ENCODE measurements at places on chromosomes 2 and 18.
A peak's percentile ranks its signal among the peaks of the same experiment; 100 is the strongest.

DNA sequence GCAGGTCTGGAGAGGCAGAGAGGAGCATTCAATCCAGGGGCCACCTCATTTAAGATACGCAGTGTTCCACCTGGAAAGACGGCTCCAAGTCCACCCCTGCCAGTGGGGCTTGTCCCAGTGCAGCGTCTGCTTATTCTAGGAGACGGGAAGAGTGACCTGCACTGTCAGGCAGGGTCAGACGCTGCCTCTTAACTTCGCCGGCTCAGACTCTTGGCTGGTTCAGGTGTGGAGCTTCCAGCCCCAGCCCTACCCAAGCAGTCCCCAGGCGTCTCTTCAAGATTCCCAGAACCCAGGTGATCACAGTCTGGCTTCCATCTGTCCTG lies 208.5 kb downstream of the TFCP2L1 start:
- DNase-seq, result no peak

DNA sequence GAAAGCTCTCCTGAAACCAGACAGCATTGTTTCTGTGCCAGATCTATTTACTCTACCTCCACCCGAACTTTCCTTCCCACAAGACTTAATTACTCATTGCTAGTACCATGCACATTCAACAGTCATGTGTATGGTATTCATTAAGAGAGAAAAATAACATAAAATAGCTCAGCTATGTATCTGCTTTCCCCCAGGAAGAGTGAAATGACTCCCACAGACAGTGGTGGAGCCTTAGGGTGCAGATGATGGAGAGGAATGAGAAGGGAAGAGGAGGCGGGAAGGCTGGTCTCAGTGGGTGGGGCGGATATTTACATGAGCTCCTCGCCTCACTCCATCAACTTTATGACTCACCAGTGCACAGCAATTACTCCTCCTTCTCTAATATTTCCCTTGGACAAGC lies 724.5 kb downstream of the EPHA4 start:
- no peak for DNase-seq

DNA sequence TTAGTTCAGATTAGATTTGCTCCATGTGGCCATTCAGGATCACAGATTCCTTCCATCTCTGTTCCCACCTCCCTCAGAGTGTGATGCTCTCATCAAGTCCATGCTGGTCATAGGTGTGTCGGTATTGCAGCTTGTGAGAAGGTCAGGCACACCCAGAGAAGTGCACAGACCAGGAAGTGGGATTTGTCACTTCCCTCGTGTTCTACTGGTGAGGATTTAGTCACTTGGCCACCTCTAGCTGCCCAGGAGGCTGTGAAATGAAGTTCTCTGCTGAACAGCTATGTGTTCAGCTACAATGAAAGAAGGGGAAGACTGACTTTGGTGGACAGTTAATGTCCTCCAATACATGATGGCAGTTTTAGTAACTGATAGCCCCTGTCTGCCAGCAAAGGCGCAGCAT lies 3.5 kb upstream of the LANCL1 start:
- no peak for DNase-seq

DNA sequence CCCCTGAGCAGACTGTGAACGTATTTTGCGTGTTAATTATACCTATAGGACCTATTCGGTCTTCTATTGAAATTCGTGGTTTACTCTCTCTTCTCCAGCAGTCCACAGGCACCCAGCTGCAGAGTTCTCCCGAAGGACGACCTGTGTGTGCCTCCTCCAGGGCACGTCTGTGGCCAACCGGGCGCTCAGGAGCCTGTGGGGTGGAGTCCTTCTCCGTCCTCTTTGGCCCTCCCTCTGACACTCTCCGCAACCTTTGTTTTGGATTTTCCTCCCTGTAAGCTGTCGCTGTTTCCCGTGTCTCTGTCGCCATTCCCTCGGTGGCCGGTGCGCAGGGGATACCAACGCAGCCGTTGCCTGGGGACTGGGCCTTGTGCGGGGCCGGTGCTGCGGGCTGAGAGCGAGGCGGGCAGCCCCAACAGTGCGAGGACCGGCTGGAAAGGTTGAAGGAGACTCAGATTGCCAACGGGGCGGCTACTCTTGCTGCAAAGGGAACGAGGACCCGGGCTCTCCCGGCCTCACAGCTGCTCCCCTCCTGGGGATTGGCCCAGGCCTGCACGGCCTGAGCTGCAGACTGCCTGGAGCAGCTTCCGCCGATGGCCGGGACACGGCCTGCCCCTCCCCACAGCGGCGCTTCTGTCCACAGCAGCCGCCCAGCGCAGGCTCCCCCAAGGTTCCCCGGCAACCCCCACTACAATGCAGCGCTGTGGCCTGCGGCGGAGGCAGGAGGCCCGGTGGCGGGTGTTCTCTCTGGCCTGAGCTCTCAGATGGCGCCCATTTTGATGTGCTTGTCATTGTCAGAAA lies 221.0 kb downstream of the MTX2 start:
- DNase-seq, result no peak

DNA sequence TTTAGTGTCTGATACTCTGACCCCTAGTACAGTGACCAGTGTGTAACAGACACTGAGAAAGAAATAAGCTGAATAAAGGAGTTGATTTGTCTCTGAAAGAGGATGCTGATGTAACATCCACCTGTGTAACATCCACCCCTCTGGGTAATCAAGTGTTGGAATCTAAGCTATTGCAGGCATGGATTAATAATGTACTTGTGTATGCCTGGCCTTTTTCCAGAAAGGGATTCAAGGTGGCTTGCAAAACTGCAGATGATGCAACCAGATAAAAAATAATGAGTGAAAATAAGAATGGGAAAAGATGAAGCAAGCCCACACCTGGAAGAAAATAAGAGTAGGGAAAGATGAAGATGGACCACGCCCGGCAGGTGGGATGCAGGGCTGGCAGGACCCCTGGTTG lies 48.2 kb upstream of the FOXI3 start:
- no peak for DNase-seq

GRCh38 chr2:241366678-241367077 lies 10.6 kb downstream of the FARP2 start:
- DNase-seq, result no peak

GRCh38 chr2:217166241-217166850 lies 306.5 kb upstream of the TNP1 start:
- no peak for DNase-seq

GRCh38 chr2:46471-47345 lies at the start of gene FAM110C:
Gene FAM110C (minus strand): TSS chr2:46505. CDS start chr2:46385, 120 bp downstream.
- peak; percentile 40 for DNase-seq

GRCh38 chr2:182594286-182594685 lies 121.8 kb upstream of the DNAJC10 start:
- no peak for DNase-seq

DNA sequence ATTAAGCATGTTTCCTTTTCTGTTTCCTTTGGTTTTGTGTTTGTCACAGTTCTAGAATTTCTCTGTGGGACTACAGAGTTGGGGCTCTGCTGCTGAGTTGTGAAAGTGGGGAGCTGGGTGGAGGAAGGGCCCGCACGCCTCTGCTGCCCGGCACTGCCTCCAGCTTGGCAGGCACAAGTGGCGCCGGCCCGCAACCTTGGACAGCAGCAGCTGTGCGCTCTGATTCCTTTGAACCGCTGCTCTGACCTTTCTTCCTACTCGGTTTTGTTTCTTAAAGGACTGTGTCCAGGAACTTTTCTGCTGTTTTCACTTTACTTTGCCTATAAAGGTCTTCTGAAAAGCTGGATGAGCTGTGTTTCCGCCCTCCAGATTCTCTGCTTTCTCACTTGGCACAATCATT lies 137.6 kb upstream of the ALPP start:
- DNase-seq, result no peak

- DNase-seq, result no peak
These were observed 7.6 kb upstream of the MSTN start for GRCh38 chr2:190069936-190070696.

GRCh38 chr18:35163014-35163539 lies 77.8 kb upstream of the ZNF397 start:
- no peak for DNase-seq

DNA sequence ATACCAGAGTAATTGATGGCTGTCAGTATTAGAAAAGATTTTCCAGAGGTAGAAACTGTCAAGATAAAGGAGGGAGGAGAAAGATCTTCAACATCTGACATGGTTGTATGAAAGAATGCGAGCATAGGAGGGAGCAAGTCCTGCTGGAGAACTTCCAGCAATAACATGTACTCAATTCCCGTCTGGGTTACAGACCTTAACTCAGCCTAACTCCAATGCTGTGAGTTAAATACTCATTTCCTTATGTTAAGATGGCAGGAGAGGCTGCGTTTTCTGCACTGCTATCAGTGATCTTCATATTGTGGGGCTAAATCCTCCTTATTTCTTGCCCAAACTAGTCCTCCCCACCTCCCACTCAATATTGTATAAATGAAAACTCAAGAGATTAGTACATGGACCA lies 6.7 kb upstream of the CERS6 start:
- DNase-seq, result no peak

DNA sequence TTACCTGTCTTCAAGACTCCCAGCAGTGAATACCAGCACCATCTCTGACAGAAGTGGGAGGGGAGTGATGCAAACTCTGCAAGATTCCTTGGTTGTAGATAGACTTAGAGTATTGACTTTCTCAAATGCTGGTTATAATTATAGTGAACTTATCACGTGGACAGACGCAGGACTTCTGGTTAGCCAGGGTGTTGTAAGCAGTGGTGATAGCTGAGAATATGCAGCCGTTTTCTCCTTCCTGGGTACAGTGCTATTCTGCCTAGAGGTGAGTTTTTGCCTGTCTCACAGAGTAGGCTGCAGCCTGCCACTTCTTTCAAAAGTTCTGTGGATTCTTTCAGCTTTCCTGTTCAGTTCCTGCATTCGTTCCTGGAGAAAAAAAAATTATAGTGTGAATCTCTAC lies 733 bp upstream of the CXCR2 start:
- DNase-seq, result no peak

- DNase-seq, result no peak
These were observed 41.5 kb downstream of the TSHZ1 start for GRCh38 chr18:75252136-75252535.

DNA sequence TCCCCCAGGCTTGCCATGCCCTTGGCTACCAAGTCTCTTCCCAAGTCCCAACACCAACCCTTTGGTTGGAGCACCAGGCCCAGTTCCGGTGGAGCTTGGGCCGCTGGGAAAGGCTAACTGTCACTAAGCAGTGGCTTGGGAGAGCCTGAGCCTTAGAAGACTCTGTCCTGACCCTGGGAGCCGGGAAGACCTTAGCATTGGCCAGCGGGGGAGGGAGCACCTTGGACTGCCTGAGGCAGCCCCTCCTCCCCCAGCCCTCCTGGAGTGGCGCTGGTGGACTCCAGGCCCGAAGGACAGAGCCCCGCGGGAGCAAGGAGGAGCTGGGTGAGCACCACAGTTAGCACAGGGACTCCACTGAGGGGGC lies 62.5 kb upstream of the POMC start:
- no peak for DNase-seq

GRCh38 chr18:48723837-48724236 lies 185.0 kb downstream of the CTIF start:
- DNase-seq, result no peak

GRCh38 chr2:227829337-227829736 lies 15.7 kb downstream of the CCL20 start:
- DNase-seq, result no peak

GRCh38 chr2:5391362-5391761 lies 300.8 kb upstream of the SOX11 start:
- no peak for DNase-seq

GRCh38 chr2:45729753-45730512 lies 78.5 kb downstream of the PRKCE start:
- DNase-seq, result no peak

GRCh38 chr2:194765723-194766122 lies 891.3 kb upstream of the SLC39A10 start:
- DNase-seq, result no peak

- no peak for DNase-seq
These were observed 227.3 kb upstream of the TANK start for GRCh38 chr2:160932960-160933359.

- DNase-seq, result no peak
These were observed 52.2 kb downstream of the EIF5B start for GRCh38 chr2:99389371-99389770.

DNA sequence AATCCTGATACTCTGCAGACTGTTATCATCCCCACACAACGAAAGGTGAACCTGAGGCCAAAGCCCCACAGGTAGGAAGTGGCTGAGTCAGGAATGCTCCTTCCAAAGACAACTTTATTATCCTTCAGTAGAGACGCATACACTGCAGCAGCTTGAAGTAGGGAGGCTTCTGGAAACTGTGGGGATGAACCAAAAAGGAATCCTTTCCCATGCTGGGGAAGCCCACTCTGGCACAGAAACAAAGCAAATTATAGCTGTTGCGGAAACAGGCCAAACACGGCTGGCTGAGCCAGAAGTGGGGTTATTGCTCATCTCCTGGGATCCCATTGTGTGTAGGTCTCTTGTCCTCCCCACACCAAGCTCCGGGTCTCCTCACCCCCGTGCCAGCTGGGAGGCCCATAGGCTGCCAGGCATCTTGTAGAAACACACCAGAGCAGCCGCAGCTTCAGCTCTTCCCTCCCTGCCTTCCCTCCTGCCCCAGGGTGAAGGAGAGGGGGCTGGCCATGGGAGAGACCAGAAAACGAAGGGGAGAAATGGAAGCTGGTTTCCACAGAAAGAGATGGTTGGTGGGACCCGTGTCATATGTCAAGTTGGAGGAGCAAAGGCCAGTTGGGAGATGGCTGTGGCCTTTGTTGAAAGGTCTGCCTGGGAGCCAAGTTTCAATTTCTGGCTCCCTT lies 176.9 kb upstream of the NABP1 start:
- DNase-seq, result no peak

DNA sequence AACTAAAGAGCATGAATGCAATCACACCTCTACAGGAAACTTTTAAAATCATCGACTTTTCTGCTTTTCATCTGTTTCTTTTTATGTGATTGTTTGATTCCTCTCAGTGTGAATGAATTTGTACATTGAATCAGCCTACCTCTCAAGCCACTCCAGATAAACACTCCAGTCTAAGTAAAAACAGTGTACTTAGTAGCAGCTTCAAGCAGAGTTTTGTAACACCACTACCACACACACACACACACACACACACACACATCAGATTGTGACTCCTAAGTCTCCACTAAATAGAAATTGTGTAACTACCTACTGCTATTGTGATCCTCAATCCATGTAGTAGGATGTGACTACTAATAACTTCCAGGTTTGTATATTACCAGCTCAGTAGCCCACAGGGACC lies 65.3 kb upstream of the EPB41L5 start:
- no peak for DNase-seq

All from stimulated activated naive CD4-positive, alpha-beta T cell treated with Interleukin-2 at 50 U/mL for 16 hours (primary cell).